Kidney epithelial cell (primary cell): ENCODE measurements at places on chromosomes 5 and 9. TPM values are rescaled to one million over a fixed set of nuclear protein-coding genes. Genes with fewer than 3 reads are reported as not detected.

DNA sequence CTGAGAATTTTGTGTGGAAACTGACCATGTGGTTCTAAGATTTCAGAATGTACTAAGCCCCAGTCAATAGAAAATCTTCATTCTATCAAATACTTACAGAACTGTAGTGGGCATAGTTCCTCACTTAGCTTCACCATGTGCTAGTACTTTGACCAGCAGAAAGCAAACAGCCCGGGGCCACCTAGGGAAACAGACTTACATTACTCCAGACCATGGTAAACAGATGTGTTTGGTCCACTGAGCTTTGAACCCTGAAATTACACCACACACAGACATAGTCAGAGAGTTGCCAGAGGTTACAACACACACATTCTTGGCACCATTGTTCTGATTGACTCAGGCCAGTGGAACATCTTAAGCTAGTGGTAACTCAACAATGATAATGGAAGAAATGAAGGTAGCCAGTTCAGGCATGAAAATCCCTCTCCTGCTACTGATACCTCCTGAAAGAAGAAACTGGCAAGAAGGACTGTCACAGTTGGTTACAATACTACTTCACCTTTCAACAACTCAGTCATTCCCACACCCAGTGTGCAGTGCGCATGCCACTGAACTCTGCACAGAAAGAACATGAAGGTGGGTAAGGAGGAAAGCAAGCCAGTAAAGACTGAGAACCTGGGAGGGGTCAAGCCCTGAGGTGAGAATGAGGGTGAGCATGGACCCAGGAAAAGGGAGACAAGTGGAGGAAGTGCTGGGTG, 18.7 kb upstream of the LECT2 start:
- no peak for DNase-seq

The FAT2 gene
- 0.58 and 0.96 TPM in 2 replicates for total RNA-seq

The PDE6A gene
- not detected in 2 replicates for total RNA-seq

GRCh38 chr5:172868924-172869591, 35.0 kb downstream of the ERGIC1 start:
- peak; percentile 73 for DNase-seq

DNA sequence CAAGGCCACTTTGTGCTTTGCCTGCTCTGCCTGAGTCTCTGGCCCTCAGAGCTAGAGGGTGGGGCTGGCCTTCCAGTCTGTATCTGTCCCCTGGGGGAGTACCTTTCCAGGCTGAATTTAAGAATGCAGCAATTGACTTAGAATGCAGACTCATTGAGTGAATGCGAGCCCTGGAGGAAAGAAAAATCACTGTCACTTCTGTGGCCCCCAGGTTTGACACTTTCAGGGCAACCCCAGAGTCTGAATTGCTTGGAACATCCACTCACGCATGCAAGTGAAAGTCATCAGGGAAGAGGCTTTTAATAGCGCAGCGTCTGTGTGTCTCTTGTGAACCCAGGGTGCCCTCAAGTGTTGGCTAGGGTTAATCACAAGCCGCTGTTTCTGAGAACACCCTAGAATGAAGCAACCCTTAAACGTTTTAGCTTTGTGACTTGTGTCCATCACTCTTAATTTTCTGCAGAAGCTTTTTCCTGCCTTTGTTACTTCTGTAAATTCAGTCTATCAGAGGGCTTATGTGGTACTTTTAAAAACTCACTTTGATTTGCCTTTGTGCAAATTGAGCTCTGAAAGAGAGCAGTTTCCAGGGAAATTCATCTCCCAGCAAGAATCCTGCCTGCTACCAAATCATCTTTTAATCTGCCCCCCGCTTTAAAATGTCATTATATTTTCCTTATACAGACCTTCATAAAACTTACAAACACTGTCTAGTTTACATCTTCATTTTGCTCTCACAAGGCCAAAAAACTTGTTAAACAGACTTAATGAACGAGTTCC, 146.8 kb upstream of the IQGAP2 start:
- DNase-seq, result peak; percentile 44

DNA sequence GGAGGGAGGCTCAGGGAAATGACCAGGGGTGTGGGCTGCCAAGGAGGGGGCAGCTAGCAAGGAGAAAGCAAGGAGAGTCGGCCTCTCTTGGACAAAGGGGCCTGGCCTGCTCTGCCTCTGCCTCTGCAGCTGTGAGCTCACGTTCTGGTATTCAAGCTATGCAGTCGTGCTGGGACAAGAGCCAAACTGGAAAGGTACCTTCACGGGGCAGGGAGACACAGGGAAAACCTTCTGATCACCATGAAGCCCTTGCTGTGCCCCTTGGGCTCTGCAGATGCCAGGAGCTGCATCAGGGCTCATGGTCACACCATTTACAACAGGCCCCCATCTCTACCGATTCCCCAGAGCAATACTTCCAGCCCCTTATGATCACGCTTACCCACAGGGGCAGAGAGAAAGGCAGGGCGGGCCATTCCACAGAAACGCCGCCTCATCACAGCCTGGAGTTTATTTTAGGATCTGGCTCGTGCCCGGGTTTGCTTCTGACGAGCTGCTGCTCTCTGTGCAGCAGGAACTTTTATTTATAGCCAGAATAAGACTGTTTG, 63.2 kb downstream of the PRRT1B start:
- peak; percentile 61 for DNase-seq

DNA sequence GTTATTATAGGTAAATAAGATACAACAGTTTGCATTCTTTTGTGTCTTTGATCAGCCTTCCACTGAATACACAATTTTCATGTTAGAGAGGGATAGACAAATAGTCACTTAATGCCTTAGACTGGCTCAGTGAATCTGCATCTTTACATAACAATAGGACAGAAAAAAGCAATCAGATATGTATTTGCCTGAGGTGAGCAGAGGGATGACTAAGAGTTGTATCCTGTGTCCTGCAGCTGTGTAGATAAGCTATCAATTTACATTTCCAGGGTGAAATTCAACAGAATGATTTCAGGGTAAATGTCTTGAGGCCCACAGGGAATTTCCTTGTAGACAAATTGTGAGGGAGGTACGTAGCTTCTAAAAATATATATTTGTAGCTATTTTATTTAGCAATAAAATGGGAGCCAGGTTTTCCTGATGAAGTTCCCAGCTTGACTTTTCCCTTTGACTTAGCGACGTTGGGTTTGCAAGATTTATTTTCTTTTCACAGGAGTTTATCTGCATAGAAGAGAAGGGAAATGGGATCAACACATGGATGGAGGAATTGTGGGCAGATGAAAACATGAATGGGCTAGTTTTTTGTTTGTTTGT, 586.1 kb upstream of the CDH6 start:
- DNase-seq, result no peak

DNA sequence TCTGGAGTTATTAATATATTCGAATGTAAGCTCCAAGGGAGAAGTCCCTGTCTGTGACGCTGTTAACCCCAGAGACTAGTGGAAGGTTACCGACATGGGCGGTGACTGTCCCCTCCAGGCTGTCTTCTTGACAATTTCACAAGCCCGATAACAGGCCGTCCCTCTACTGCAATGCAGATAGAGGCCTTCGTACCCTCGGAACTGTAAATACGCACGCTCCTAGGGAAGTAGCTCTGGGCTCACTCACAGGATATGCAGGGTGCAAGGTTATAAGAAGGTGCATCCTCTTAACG, 680 bp upstream of the RFK start:
- no peak for DNase-seq

- DNase-seq, result no peak
Measured at GRCh38 chr5:124652514-124652819, 94.0 kb downstream of the ZNF608 start.

DNA sequence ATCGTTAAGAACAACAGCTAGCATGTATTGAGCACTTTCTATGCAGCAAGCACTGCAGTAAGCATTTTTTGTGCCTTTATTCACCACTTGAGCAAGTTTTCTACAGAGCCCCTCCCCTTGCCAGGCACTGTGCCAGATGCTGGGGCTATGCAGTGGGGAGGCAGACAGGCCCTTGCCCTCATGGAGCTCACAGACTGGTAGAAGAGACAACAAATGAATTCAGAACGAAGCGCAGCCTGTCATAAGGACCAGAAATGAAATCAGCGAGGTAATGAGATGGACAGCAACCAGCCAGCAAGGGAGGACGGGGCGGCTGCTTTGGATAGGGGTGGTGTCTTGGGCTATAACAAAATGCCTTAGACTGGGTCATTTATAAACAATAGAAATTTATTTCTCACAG, 68.8 kb downstream of the C9orf50 start:
- DNase-seq, result no peak

The RNF20 gene
- 26.1 and 26.2 TPM in 2 replicates for total RNA-seq

DNA sequence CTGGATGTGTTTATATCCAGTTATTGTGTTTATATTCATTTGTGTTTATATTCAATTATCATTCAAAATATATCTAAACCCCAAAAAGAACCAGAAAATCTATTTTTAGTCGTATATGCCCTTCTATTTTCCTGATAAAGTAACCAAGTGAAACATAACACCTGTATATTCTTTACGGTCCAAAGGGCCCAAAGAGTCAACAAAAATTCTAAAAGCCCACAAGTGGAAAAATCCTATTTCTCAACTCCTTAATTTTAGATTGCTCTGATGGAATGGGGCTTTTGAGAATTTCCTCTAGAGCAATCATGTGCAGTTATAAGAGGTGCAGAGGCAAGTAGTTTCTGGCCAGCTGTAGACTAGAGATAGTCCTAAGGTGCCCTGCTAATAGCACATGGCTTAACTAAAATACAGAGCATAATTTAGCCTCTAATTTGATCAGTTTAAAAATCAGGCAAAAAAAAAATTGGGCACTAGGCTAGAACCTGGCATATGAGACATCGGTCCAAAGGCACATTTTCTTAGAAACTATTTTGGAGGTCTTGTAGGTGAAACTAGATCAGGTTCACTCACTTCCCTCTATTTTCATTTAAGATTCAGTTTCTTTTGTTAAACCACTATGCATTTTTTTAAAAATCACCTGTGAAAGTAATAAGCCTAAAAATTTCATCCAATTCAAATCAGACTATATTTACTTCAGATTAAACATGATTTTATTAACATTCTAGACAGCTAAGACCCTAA, 256.0 kb downstream of the FBXL17 start:
- no peak for DNase-seq

DNA sequence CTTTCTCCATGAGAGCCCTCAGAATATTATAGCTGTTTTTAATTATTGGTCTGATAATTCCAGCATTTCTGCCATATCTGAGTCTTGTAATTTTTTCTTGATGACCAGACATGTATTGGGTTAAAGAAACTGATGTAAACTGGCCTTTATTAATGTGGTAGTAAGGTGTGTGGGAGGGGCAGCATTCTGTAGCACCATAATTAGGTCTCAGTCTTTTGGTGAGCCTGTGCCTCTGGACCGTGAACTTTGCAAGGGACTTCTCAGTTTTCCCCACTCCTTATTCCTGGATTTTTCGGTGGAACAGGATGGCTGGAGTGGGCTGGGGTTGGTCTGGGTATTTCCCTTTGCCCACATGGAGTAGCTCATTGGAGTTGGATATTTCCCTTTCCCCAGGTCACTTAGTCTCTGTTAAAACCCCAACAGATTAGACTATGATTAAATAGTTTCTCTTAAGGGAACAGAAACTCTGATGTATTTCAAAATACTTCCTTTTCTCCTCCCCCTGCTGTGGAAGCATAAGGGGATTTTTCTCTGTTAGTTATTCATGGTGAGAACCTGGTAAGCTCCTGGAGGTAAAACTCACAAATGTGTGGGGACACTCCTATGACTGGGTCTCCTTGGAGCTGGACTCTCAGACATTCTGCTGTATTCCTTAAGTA, 52.4 kb downstream of the FSD1L start:
- peak; percentile 19 for DNase-seq

The FOXD4L3 gene
- not detected in 2 replicates for total RNA-seq

- no peak for DNase-seq
Measured at GRCh38 chr5:132017738-132018625, 6.5 kb upstream of the ACSL6 start.

- DNase-seq, result peak; percentile 37
Measured at GRCh38 chr5:18393565-18394442, 759.5 kb downstream of the TAF11L14 start.

DNA sequence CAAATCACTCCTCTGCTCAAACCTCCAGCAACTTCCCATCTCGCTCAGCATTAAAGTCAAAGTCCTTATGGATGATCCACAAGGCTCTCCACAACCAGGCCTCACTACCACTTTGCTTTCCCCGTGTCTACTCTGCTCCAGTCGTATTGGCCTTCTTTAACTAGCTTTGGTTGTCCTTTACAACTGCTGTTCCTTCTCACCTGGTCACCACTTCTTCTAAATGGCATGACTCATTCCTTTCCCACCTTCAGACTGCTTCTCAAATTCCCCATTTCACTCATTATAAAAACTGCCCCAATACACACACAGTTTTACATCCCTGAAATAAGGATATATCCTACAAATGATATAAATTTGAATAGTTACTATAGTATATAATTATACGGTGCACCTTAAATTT, 30.4 kb downstream of the CERT1 start:
- no peak for DNase-seq

The AUH gene
- total RNA-seq, result 11.3 and 16.6 TPM in 2 replicates

- no peak for DNase-seq
Measured at GRCh38 chr5:151156507-151157420, 815 bp downstream of the ANXA6 start.

DNA sequence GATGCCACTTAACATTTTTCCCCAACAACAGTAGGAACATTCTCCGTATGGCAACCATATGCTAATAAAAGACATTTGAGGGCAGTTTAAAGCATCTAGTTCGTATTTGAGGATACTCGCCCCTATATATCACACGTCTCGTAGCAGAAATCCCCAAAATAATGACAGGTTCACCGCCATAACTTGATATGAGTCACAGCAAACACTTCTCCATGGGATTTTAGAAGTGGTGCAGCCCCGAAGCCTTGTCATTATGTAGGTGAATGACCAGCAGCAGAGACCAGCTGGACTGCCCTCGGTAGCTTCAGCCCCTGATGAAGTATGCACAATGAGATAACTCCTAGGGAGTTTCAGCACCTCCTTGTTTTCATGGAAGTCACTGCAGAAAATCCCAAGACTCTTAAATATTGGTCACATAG, 2.0 kb downstream of the CTNND2 start:
- no peak for DNase-seq

The BAAT gene
- total RNA-seq, result not detected in 2 replicates

- DNase-seq, result no peak
Measured at GRCh38 chr9:128249558-128249907, 26.3 kb downstream of the GOLGA2 start.

DNA sequence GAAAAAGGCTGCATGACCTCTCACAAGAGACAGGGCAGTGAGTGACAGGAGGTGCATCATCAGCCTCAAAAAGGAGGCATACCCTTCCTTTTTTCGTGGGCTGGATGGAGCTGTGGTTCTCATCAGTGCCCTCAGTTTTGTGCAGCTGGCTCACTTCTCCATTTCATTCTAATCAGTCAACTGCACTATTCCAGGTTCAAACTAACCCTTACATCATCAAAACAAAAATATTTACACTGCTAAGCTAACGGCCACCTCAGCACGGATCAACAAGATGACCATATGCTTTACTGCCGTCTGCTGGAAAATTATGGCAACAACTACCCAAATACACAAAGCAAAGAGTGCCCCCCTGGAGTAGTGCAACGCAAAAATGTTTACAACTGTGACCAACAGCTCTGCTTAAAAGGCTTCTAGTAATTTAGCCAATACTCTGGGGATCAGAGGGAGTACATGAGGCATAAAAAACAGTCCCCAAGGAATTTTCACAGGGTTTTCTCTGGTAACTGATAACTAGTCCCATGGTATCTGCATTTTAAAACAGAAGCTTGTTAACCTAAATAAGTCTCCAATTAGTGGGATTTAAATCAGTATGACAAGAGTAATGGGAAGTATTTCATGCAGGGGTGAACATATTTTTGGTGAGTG, 10.8 kb downstream of the KCNV2 start:
- DNase-seq, result no peak

The GOLPH3 gene
- 64.6 and 78.5 TPM in 2 replicates for total RNA-seq

GRCh38 chr5:546376-546908, 22.2 kb upstream of the SLC9A3 start:
- no peak for DNase-seq

GRCh38 chr9:109114670-109115069, 5.1 kb downstream of the TMEM245 start:
- peak; percentile 94 for DNase-seq

The FIBCD1 gene
- 2.3 and 2.6 TPM in 2 replicates for total RNA-seq

The TEK gene
- total RNA-seq, result 0.07 and 0.33 TPM in 2 replicates
